Spleen (tissue), 13 donors: ENCODE measurements at places on chromosomes 1 and 21. TPM values are rescaled to one million over a fixed set of nuclear protein-coding genes. Genes with fewer than 3 reads are reported as not detected.

DNA sequence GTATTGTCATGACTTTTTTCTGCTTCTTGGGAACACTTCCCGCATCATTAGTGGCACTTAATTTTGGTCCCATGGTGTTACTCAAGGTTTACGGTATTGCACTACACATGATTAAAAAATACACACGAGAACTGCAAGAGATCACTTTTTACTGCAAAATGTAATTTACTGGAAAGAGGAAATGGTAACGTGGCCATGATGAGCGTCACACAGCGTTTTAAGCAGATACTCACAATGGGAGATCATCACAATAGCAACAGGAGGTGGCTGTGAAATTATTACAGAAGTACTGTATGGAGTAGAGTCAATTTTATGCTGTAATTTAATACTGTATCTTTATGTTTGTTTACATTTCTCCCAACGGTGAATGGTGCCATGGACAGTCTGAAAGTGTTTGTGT, 1510.3 kb downstream of the AMY1C start:
- no peak for DNase-seq

- no peak for DNase-seq
Measured at GRCh38 chr1:38852780-38853179, 6.8 kb downstream of the RRAGC start.

DNA sequence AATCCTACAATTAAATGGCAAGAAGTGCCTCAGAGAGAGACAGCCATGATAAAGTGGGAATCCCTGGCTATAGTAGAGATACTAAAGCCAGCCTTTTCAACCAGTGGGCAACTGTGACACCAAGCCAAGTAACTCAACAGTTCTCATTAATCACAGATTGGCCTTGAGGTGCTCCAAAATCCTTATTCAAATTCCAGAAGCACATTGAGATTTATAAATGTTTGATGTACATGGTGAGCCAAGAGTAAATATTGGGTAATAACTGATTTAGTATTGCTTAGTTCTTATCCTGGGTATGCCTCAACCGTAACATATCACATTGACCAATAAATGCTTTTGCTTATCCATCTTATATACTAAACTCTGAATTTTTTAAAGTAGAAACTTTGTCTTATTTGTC, 17.1 kb downstream of the HAO2 start:
- DNase-seq = no peak

GRCh38 chr21:39867198-39867650, at the start of gene PCP4:
PCP4 (plus strand) TSS chr21:39867438; CDS start chr21:39867502, 64 bp downstream.
- no peak for DNase-seq

GRCh38 chr1:235331401-235331800, 3.0 kb downstream of the GGPS1 start:
- no peak for DNase-seq

DNA sequence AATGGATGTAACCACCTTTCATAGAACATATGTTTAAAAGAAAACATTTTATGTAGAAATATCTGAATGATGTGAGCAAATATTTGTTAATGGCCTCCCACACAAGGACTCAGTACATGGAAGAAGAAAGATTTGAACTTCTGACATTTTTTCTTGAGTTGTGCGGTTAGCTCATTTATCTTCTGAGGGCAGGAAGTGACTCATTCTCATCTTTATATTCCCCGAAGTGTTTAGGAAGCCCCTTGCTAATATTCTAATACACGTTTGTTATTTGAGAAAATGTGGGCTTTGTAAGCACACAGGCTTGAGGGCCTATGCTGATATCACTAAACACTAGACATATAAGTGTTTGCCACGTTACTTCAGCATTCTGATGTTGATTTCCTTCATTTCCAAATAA, 392.5 kb upstream of the PTBP2 start:
- no peak for DNase-seq

DNA sequence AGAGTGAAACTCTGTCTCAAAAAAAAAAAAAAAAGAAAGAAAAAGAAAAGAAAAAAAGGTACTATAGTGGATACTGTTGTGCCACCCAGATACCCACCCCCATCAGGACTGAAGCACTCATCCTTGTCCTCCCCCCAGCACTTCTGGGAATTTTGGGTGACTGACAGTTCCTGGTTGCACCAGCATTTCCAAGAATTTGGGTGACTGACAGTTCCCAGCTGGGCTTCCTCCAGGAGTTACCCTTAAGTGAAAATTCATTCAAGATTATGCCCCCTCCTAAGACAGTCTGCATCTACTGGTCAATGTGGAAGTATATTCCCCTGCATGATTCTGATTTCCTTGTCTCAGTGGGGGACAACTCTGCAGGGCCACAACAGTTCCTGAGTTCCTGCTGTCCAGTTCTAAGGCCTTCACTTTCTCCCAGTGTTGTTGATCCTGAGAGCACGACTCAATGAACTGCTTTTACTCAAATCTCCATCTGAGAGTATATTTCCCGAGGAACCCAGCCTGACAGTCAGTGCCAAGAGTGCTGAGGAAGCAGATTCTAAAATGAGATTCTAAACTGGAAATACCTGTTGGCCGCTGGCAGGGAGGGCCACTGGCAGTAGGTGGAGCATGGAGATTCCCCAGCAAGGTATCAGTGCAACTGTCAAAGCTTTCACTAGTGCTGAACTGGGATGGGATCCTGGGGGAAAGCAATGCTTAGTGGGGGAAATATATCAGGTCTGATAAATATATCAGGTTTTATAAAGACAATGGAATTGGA, 18.5 kb downstream of the RIIAD1 start:
- DNase-seq = no peak

The FCRL6 gene
- polyA plus RNA-seq = 1.0 TPM

The KRTAP25-1 gene
- not detected for polyA plus RNA-seq
